Substantia nigra (tissue), 51 donors: ENCODE measurements at places on chromosomes 12 and 14.

- DNase-seq, result no peak
Observed at GRCh38 chr14:24434036-24434435, 4.3 kb downstream of the KHNYN start.

GRCh38 chr12:102503056-102503681 lies 22.8 kb upstream of the IGF1 start:
- no peak for DNase-seq

DNA sequence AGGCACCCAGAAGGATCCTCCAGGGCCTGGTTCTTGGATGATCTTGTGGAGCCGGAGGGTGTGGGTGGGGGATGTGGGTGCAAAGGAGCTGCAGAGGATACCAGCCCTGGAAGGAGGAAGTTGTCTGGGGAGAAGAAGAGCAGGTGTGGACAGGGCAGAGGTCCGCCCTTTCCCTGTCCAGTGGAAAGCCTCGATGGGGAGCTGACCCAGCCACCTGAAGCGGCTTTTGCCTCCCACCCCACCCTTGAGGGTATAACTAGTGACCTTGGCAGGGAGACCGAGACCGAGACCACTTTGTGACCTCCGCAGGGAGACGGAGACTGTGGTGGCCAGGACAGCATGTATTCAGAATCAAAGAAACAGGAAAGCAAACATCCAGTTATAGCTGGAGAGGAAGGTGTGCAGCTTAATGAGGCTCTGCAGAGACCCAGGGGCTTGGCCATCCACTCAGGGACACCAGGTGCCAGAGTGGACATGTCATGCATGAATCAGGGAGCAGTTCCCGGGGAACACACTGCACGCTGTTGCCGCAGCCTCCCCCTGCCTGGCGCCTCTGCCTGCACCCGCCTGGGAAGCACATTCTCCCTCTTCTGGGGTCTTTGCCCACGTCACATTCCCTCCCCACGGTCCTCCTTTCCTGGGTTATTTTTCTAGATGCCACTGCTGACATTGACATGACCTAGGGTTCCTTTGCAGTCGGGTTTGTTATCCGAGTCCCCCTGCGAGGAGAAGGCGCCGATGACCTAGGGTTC lies 87.7 kb downstream of the ADGRD1 start:
- DNase-seq, result no peak

GRCh38 chr12:50061946-50062686 lies 4.7 kb downstream of the ASIC1 start:
- DNase-seq, result no peak

- peak; percentile 42 for DNase-seq
Observed at GRCh38 chr14:102593061-102593824, 794 bp downstream of the RCOR1 start.

DNA sequence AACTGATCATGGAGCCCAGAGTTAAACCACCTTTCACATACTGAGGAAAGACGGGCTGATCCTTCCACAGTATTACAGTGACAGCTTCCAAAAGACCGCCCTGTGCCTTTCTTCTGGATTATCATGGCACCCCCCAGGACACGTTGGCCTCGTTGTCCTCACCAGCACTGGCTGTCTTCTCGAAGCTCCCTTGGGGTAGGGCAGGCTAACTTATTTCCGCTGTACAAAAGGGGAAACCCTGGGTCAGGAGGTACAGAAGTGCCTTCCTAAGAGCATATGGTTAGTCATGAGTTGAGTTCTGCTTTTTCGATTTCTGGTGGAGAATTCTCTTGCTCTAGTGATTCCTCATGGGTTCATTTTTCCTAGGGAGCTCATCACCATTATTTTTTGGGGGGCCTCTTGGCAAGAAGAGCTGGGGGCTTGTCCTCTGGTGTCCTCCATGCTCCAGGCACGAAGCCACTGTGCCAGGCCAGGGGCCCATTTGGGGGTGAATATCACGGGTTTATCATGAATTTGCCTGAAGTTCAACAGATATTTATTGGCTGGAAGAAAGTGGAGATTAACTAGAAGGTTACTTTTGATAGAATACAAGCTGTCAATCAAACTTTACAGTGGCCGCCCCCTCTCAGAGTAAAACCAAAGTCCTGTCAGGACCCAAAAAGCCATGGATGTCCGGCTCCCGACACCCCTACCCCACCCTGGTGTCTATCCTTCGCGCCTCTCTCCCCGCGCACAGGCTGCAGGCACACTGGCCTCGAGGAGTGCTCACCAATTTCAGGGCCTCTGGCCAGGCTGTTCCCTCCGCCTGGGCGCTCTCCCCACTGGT lies 8.8 kb upstream of the TRAF3 start:
- no peak for DNase-seq

DNA sequence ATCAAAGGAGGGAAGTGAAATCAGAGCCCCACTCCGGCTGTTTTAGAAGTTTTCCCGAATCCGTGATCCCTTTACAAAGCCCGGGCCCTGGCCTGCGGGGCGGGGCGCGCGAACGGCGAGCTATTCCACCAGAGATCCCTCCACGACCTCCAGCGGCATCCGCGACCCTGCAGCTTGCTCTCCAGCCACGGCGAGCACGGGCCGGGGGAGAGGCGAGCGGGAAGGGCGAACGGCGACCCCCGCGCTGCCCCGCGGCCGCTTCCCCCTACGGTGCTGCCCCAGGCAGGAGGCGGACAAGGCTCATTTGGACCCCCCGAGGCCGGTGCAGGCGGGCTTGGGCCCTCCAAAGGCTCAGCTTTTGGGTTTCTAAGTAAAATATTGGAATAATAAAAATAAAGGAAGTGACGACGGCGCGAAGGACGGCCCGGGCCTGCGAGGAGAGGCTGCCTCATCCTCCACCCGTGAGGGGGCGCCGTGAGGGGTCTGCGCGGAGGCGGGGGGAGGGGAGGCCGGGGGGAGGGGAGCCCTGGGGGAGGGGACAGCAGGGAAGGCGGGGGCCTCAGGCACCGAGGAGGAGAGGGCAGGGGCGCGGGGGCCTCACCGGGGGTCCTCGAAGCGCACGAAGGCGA lies 613 bp downstream of the SRSF9 start:
- no peak for DNase-seq

DNA sequence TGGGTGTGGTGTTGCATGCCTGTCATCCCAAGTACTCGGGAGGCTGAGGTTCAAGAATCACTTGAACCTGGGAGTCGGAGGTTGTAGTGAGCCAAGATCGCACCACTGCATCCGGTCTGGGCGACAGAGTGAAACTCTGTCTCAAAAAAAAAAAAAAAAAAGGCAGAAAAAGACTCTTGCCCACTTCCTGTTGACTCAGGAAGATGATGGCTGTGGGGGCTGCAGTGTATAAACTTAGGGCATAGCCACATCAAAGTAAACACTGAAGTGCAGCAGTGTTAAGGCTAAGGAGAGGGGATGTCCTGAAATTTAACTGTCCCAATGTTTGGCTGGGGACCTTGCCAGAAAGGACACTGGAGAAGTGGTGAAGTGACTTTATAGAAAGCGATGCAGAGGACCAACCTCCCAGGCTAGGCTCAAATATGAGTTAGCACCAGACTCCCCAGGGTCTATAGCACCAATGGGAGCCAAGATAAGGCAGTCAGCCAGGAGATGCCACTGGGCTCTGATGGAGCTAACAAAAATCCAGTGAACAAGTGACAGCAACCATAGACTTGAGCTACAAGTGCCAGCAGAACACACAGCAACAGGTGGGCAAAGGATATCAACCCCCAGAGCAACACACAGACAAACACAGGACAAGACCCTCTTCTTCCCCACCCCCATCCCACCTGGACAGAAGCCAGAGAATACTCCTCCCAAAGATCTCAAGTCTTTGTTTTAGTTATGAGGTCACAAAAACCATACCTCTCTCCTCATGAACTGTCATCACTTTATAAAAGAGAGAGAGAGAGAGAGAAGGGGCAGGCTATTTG lies 28.0 kb downstream of the NELL2 start:
- DNase-seq, result no peak

GRCh38 chr14:87111126-87111525 lies 881.9 kb downstream of the GALC start:
- DNase-seq, result no peak

DNA sequence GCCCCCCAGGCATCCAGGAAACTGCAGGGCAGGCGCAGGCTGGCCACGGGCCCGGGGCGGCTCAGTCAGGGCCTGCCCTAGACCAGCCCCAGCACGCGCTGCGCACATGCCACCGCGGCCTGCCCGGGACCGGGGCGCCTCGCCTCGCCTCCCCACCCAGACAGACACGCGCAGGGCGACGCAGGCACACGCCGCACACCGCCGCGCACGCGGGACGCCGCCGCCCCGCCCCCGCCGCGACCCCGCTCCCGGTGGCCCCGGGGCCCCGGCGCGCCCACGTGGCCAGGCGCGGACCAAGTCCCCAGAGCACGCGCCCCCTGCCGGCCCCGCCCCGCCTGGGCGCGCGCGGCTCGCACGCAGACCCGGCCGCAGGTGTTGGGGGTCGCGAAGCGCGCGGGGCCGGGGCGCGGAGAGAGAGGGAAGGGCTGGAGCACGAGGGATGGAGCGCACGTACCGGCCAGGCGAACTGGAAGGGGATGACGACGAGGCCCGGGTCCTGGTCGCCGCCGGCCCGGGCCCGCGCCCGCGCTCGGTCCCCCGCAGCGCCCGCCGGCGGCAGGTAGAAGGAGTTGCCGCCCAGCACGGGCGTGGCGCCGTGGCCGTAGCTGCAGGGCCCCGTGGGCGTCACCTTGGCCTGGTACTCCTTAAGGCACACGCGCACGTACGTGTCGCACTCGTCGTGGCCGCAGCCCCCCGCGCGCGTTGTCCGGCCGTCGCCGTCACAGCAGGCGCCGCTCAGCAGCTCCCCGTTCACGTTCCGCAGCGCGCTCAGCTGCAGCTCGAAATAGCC lies 1.1 kb downstream of the JAG2 start:
- DNase-seq, result no peak

DNA sequence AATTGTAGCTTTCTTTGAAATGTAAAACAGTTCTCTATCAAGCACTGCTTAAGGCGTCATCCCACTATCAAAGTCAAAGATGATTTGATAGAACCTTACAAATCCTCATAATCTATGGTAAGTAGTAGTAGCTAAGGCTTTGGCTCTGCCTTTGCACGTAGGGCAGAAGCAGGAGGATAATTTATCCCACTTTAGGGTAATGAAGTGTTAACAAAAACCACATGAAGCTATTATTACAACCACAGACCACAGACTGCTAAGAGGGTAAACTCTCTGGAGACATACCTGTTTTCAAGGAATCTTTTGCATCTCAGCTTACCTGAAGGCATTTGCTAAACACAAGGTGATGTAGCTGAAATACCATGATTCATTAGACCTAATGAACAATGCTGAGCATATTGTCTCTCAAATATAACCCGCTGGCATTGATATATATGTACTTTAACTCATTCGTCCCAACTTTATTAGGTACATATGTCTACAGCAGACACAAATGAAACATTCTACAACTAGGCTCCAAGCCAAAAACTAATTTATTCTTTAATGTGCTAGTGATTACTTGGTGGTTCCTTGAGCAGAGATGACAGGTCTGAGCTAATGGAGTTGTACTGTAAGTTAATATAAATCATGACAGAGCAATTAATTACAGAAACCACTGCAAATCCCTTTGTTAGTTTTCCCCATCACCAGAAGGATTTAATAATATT lies 368.8 kb downstream of the ETNK1 start:
- DNase-seq, result no peak

DNA sequence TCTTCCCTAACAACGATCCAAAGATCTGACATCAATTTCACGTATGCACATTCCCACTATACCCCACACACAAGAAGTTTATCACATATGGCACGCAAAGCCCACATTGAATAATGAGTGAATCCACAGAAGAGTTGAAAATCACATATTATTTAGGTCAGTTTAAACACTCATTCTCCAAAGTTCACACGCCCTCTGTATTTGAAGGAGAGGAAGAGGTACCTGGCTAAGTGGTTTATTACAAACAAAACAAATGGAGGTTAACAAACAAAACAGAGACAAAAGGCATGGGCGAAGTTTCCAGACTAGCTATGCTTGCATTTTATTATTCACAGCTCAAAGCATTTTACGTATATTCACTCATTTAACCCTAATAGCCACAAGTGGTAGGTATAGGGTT lies 41.8 kb downstream of the CPM start:
- no peak for DNase-seq

DNA sequence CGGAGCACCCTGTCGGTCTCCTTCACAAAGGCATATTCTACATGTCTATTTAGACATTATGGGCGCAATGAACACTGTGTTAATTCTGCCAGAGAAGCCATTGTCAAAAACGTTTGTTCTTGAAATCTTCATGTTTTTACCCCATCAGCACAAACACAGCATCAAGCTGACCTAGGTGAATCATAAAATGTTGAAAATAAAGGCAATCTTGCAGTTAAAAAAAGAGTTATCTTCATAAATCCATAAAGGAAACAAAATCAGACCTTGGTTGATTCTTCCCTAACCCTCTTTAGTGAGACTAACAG lies 154.9 kb downstream of the DIO2 start:
- DNase-seq, result no peak

- DNase-seq, result no peak
Observed at GRCh38 chr12:105744371-105745058, 394.2 kb downstream of the NUAK1 start.

DNA sequence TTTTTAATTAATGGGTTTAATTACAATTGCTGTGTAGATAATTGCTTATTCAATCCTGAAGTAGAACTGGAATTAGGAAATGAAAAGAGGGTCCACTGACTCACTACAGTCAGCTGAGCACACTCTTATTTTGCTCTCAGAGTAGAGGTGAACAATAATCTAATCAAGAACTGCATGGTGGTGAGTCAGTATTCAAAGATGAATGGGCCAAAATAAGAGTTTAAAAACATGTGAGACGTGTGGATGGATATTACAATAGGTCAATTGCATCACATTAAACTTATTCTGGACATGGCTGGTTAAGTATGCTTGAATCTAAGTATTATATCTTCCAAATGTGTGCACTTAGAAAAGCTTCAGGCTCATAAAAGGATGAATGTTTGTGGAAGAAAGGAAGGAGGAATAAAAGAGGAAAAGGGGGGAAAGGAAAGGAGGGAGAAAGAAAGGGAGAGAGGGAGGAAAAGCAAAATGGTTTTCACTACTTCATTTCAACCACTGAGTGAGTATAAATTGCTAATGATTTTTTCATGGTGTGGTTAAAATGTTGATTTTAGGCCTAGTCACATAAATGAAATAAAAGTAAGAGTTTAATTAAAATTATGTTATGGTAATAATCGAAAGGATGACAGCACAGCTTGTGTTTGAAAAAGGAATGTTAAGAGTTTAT lies 27.0 kb upstream of the EEA1 start:
- DNase-seq, result no peak

- DNase-seq, result no peak
Observed at GRCh38 chr14:87030197-87030596, 962.8 kb downstream of the GALC start.

DNA sequence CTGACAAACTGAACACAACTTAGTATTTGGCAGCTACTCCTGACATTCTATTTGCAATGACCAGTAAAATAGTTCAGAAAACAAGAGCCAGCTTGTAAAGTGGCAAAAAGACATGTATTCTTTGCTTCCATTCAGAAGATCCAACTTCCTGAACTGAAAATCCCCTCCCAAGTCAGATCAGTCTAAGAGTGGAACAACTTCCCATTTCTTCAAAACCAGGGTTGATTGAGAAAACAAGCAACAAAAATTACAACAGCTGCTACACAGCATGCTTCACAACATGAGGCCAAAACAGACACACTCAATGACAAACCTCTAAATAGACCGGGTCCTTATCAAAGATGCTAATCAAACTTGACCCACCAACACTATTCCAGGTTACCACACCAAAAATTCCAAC lies 40.3 kb downstream of the CIT start:
- DNase-seq, result no peak
